ENCODE measurements at places on chromosomes 11 and 22.

DNA sequence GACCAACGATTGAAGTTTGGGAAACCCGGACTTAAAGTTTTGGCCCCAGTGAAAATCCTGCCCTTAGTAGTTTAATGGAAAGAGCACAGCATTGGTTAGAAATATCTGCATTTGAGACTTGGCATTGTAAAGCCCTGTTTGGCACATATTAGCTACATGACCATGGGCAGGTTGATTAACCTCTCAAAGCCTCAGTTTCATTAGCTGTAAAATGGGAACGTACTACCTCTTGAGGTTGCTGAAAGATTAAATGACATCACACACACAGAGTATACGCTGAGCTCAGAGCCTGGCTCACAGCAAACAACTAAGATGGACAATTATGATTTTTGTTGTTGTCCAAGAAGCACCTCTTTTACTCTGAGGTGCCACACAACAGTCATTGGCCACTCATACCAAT lies 153.0 kb upstream of the TIMP3 start:
- no peak for DNase-seq

GRCh38 chr11:114092953-114093352 lies 33.4 kb downstream of the ZBTB16 start:
- no peak for DNase-seq

GRCh38 chr22:23677701-23677995 lies 13.2 kb upstream of the RGL4 start:
- DNase-seq, result no peak

DNA sequence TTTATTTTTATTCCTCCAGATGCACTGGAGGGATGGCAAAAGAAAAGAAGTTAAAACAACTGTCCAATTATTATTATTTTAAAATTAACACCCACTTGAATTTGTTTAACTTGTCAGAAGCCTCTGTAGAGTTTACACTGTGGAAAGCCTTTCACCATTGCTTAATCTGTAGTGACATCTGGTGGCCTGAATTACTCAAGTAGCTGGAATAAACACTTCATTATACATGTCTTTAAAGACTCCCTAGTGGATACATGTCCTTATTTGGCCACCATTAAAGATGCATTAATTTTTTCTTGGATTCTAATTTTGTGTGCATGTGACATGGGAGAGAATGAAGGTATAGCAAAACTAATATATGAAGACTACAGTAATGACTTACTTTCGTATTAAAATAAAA lies 1496.5 kb downstream of the FAM181B start:
- no peak for DNase-seq

DNA sequence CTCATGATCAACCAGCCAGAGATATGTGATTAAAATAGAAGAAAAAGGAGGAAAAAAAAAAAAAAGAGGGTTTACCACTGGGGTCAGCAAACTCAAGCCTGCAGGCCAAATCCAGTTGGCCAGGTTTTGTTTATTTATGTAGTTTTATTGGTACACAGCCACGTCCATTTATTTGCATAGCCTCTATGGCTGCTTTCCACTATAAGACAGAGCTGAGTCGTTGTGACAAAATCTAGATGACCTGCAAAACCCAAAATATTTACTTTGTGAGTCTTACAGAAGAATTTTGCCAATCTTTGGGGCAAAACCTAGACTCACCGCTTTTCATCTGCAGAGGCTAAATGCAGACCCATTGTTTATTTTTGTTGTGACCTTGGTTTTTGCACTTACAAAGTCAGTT lies 87.1 kb downstream of the TENM4 start:
- DNase-seq, result no peak

DNA sequence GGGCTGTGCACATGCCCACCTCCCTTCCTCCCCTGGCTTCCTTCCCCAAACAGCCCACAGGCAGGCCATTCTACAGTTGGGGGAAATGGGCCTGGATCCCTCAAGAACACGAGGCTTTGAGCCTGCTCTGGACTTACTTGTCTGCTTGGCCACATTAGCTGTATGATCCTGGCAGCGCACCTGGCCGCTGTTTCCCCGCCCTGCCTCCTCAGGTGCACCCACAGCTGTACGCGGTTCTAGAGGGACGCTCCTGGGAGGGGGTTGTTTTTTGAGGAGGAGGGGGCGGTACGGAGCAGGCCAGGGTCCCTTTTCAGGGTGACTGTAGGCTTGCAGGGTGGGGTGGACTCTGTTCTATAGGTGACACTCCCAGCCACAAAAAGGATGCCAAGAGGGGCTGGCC lies 11.5 kb upstream of the SUN2 start:
- DNase-seq, result no peak

DNA sequence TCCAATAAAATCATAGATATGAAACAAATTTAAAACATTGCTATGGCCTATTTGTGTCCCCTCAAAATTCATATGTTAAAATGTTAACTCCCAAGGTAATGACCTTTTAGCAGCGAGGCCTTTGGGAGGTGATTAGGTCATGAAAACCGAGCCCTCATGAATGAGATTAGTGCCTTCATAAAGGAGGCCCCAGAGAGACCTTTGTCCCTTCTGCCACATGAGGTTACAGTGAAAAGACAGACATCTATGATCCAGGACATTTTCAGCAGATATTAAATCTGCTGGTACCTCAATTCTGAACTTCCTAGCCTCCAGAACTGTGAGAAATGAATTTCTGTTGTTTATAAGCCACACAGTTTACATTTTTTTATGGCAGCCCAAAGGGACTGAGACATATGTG lies 171.7 kb downstream of the MPPED1 start:
- DNase-seq, result no peak

- DNase-seq, result no peak
Measured at GRCh38 chr11:14380125-14380936, 21.3 kb upstream of the RRAS2 start.
